Stimulated activated CD4-positive, alpha-beta T cell treated with anti-CD3 and anti-CD28 coated beads, Interleukin-2, amount 100 ng/mL, for 4 hours (primary cell): ENCODE measurements at places on chromosomes 11 and 22.

GRCh38 chr11:74777877-74778276, 29.2 kb downstream of the RNF169 start:
- no peak for DNase-seq

GRCh38 chr11:2794968-2795322, 90.6 kb downstream of the CDKN1C start:
- no peak for DNase-seq

- no peak for DNase-seq
These were observed 3.4 kb upstream of the FADS1 start for GRCh38 chr11:61820174-61820573.

DNA sequence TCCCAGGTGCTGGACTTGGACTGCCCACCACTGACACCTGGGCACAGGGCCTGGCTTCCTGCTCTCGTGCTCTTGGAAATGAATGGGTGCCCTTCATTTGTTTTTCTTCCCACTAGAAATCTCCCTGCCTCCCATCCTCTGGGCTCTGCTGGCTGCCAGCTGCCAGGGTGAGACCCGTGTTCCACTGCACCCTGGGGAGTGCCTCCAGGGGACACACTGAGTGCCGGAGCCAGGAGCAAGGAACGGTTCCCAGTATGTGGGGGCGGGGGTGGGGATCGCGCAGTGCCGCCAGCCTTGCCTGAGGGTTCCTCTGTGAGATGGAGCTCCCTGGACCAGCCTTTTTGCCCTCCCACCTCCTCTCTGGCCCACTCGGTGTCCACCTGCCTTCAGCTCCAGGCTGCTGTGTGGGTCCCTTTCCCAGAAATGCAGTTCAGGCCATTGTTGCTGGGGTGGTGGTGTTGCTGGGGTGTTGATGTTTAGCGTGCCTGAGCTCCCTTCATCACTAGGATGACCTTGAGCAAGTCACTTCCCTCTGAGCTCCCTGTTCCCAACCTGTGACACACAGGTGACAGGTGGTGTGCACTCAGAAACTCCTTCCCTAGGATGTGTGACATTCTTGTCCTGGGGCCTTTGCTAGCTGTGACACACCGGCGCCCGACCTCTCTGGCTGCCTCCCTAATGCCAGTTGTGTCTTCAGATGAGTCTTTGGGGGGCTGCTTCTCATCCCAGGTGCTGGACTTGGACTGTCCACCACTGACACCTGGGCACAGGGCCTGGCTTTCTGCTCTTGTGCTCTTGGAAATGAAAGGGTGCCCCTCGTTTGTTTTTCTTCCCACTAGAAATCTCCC, 72.1 kb downstream of the MED15 start:
- DNase-seq, result no peak

GRCh38 chr11:130554241-130555055, 106.0 kb downstream of the ADAMTS15 start:
- no peak for DNase-seq

GRCh38 chr11:121717296-121717695, 264.5 kb upstream of the SORL1-AS1 start:
- DNase-seq, result no peak

DNA sequence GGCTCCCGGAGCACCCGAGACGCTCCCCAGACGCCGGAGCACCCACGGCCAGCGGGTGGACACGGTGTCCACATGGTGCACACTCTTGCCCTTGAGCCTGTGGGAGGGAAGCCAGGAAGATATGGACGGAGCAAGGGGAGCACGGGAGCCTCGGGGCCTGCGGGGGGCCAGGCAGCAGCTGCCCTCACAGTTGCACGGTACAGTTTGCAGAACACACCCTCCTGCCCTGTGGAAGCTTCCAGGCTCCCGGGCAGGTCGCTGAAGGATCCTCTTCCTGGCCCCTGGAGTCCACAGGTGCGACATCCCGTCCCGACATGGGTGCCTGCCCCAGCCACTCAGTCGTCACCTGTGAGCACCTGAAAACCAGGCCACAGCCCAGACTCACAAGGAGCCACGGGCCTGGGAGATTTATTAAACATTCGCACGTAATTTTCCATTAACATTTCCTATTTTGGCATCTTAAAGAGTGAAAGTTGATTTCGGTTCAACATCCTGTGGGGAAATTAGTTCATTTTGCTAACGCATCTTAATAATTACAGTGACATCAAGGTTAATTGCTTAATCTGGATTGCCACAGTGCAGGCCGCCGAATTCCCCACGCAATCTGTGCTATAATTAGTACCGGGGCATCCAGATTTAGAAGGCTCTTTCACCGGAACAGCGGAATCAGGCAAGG, 253.3 kb downstream of the BRD1 start:
- DNase-seq, result no peak

DNA sequence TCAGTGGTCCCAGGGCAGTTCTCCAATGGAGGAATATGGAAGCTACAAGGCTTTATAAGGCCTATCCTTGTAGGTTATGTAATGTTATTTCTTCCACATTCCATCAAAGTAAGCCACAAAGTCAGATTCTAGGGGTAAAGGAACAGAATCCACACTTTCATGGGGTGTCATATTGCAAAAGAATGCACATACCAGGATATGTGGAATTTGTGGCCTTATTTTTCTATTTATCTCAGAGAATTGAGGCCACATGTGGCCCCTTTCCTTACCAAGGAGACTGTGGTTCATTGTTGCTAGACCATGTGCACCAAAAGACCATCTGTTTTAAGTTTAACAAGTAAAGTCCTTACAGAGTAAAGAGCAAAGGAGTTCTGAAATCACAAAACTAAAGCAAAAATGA, 12.9 kb downstream of the LRRC4C start:
- no peak for DNase-seq

DNA sequence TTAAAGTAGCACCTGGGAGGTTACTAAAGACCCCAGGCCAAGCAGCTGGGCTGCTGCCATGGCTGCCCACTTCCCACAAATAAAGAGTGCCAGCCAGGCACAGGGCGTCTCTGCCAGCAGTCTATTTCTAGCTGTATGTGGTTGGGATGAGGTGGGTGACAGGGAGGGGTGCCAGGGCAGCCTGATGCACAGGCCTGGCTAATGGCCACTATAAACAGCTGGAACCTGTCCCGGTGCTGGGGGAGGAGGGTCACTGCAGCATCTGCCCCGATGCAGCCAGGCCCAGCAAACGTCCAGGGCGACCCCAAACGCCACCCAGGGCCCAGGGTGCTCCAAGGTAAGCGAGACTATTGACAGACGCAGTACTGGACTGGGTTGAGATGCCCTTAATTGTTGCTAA, 37.4 kb downstream of the SCUBE1 start:
- no peak for DNase-seq

- no peak for DNase-seq
These were observed 366.1 kb downstream of the SHANK2 start for GRCh38 chr11:70886256-70886655.
